ENCODE measurements at places on chromosomes 16 and 17.

- DNase-seq: no peak
Observed at GRCh38 chr16:69326172-69326873, 4.1 kb downstream of the PDF start.

GRCh38 chr17:34726536-34727384 lies 147.4 kb downstream of the TMEM132E start:
- no peak for DNase-seq

GRCh38 chr16:30346286-30346685 lies 8.8 kb downstream of the CD2BP2 start:
- no peak for DNase-seq

DNA sequence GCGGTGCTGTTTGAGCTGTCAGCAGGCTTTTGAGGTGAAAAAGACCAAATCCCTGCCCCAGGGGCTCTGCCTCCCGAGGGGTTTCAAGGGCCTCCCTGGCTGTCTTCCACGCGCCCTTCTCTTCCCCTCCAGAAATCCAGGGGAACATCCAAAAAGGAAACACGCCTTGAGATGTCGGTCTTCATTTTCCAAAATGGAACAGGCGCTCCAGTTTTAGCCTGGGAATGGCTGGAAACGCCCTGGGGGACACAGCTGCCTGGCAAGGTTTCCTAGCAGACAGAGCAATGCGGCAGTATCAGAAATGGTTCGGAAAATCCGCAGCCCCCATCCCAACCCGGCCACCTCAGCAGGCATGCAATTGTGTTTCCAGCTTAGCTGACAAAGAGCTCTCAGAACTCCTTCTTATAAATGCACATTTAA lies 16.6 kb upstream of the LITAF start:
- DNase-seq: no peak

DNA sequence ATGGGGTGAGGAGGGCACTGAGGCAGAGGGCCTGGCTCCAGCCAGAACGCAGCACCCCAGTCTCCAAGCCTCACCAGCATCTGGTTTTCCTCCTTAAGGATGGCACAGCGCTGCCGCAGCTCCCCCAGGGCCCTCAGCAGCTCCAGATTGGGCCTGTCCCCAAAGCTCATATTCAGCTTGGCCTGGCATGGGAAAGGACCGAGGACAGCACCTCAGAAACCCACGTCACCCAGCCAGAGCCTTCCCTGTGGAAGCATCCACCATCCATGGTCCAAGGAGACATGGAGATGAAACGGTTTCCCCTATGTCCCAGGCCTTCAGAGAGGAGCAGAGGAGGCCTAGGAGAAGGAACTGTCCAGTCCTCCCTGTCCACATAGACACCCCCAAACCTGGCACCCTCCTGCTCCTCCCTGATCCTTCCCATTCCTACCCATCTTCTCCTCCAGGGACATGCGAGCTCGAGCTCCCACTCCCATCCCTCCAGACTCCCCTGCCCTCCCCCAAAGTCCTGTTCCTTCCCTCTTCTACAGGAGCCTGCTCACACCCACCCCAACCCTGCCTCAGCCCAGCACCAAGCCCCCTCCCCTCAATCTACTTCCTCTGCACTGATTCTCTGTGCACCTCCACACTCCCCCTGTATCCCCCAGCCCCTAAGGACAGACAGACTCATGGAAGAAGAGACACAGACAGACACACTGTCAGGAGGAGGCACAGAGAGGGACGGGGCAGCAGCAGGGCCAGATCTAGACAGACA lies 1.8 kb downstream of the TSPOAP1 start:
- no peak for DNase-seq
